ENCODE measurements at places on chromosomes 6 and 20.

GRCh38 chr6:156396068-156396771 is 381.0 kb upstream of the ARID1B start:
- DNase-seq = no peak

DNA sequence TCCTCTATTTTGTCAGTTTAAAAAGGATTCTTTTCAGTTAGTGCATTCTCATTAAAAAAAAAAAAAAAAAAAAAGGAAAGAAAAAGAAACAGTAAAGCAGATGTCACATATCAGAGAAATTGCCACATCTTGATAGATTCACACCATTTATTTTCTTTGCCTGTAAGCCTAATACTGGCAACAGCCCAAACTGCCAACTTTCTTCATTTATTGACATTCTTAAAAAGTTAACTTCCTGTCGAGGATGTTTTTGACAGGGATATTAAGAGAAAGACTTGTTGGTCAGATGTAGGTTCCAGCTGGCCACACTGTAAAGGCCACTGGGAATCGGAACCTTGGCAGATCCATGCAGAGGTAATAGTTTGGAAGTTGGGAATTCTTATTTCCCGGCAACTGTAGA is 332.6 kb downstream of the NRN1 start:
- no peak for DNase-seq

- no peak for DNase-seq
Measured at GRCh38 chr6:32082935-32083334, 26.2 kb downstream of the TNXB start.

DNA sequence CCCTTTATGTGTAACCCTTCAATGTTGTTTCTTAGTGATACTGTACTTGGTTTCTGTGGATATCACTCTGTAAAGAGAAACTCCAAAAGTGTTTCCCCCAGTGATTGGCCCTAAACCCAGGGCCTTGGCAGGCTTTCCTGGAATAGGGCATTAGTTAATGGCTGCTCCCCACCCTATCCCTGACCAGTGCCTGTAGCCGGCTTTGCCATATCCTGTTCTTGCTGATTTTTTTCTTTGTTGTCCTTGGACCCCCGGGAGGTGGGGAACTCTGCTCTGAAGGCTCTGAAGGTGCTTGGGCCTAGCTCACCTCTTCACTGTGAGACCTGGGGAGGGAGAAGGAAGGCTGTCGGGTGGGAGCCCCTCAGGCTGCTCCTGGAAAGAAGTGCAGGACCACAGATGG is 120.1 kb downstream of the TCP11 start:
- no peak for DNase-seq

DNA sequence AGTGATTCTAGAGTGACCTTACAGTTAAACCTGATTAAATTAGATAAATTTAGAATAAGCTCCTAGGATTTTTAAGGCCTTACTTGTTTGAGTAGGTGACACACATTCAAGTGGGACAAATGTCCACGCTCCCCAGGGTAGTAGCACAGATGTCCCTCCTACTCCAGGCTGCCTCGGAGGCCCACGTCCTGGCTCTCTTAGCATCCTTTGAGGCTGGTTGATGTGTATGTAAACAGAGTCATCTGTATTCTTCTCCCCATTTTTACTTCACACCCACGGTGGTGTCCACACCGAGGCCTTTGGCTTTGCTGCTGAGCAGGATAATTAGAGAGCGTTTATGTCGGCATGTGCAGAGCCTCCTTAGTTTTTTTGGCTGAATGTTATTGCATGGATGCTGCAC is 15.8 kb downstream of the ENTPD6 start:
- DNase-seq = no peak

- DNase-seq = no peak
Measured at GRCh38 chr6:100035873-100036653, 42.0 kb upstream of the MCHR2 start.

GRCh38 chr6:5516036-5516435 is 254.7 kb downstream of the FARS2 start:
- DNase-seq = no peak

- DNase-seq = no peak
Measured at GRCh38 chr6:39855356-39855995, 63.3 kb downstream of the DAAM2 start.

- DNase-seq = no peak
Measured at GRCh38 chr6:82458147-82458546, 94.5 kb downstream of the TPBG start.

GRCh38 chr6:38400101-38400500 is 239.6 kb downstream of the BTBD9 start:
- no peak for DNase-seq

- no peak for DNase-seq
Measured at GRCh38 chr6:110037726-110038295, 59.7 kb downstream of the GPR6 start.

DNA sequence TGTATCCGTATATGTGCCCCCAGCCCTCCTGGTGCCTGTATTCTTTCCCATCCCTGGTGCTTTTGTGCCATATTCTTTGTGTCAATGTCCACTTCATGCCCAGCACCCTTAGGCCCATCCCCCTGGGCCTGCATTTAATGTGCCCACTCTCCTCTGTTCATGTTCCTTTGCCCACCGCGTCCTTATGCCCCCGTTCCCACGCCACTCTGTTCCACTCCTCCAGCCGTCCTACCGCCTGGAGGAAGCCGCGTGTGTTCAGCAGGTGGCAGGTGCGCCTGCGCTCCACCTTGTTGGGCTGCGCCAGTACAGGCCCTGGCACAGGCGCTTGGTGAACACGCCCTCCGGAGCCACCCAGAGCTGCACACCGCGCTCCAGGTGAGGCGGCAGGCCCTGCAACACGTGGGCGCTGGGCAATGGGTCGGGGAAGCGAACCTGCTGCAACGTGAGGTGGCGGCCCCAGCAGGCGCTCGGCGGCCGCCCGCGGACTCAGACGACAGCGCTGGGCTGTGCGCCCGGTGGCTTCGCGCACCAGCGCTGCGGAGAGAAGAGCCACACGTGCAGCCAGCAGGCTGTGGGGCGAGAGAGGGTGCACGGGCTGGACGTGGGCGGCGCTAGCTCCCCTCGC is 4.0 kb upstream of the FOXS1 start:
- no peak for DNase-seq

DNA sequence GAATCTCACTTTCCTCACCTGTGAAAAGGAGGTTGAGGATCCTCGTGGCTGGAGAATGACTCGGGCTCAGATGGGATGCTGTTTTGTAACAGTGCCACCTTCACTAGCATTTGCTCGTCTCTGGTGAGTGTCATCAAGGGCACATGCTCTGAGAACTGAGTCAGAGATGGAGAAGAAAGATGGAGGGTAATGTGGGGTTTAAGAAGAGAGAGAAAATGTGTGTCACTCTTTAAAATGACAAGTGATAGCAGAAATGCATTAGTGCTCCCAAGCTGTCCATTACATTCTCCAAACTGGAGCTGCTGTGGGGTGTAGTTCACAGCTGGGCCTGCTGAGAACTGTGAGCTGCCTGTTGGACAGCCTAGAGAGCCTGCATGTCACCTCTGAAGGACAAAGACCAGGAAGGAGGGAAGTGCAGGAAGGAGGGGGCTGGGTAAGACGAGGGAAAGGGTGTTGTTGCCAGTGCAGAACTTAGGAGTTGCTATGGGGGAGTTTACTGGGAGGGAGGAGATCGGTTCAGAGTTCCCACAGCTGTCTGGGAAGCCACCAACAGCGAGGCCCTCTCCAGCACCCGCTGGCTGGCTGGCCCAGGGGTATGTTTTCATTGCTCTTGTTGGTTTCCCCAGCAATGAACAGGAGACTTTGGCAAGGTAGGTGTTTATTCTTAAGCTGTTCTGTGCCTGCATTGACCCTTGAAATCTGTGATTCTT is 19.8 kb downstream of the GMPR start:
- no peak for DNase-seq

- DNase-seq = no peak
Measured at GRCh38 chr20:35055445-35056276, 36.9 kb downstream of the TRPC4AP start.

DNA sequence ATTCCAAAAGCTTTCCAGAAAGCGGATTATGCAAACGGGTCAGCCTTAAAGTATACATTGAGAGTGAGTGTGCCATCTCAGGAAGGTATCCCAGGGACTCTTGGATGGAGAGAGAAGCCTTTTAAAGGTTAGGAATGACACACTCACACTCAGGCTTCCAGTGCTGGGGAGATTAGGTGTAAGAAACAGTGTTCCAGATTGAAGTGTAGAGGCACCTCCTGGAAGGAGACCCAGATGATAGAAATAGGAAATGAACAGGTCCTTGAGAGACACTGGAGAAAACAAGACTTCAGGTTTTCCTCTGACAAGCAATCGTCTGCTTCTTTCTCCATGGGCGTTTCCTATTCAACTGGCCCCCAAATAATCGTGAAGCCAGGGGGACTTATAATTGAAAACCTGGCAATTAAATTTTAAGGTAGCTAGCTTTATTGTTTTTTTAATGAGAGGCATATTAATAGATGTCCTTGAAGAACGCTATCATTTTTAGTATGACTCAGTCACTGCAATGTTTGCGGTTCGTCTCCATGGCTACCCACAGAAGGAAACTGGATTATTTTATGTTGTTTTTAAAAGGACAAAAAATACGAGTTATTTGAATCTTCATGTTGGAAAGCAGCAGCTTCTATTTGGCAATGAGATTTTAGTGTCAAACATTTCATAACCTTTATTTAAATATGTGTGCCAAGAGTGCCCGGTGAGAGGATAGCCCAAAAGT is 85.3 kb downstream of the TRMT6 start:
- DNase-seq = no peak

DNA sequence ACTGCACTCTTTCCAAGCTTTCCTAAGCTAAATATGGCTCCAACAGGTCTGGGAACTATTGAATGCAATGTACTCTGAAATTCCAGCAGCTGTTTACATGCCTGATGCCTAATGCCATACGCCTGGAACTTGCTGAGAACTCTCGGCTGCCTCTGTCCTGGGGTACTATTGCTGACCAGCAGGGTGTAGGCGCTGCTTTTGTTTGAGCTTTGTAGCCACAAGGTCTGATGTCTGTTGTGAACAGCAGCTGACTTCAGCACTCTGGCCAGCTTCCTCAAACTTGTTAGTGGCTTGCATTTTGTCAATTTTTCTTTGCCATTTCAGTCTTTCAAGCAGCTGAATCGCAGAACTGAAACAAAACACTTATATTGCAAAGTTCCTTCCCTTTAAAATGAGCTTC is 26.7 kb downstream of the SAYSD1 start:
- no peak for DNase-seq

GRCh38 chr6:157267654-157268053 is 55.7 kb downstream of the TMEM242 start:
- no peak for DNase-seq

DNA sequence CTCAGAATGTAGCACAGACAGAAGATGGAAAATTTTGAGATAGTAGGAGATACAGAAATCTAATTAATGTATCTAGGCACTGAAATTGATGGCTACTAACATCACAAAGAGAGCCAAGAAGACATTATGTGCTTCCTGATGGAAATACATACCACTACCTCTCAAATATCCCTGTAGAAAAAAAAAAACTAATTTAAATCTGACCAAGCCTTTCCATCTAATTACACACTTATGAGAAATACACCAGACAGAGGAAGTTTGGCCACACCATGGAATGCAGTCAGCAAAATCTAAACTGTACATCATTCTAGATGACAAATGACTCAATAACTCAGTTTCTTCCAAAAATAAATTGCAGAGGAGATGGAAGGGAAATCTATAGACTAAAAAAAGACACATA is 18.9 kb downstream of the VPS52 start:
- no peak for DNase-seq

GRCh38 chr6:149766156-149766769 is 16.7 kb downstream of the PCMT1 start:
- no peak for DNase-seq

- no peak for DNase-seq
Measured at GRCh38 chr6:7975764-7976146, 65.2 kb upstream of the TXNDC5 start.

- no peak for DNase-seq
Measured at GRCh38 chr20:62696989-62697388, 11.6 kb upstream of the NTSR1 start.

GRCh38 chr6:26202811-26203583 is 115.8 kb downstream of the HFE start:
- DNase-seq = no peak

GRCh38 chr6:31639449-31639861 is 13.0 kb downstream of the BAG6 start:
- DNase-seq = no peak

- no peak for DNase-seq
Measured at GRCh38 chr6:35260591-35261570, 1.3 kb downstream of the ZNF76 start.

- DNase-seq = no peak
Measured at GRCh38 chr6:37396571-37397180, 36.3 kb upstream of the CMTR1 start.

DNA sequence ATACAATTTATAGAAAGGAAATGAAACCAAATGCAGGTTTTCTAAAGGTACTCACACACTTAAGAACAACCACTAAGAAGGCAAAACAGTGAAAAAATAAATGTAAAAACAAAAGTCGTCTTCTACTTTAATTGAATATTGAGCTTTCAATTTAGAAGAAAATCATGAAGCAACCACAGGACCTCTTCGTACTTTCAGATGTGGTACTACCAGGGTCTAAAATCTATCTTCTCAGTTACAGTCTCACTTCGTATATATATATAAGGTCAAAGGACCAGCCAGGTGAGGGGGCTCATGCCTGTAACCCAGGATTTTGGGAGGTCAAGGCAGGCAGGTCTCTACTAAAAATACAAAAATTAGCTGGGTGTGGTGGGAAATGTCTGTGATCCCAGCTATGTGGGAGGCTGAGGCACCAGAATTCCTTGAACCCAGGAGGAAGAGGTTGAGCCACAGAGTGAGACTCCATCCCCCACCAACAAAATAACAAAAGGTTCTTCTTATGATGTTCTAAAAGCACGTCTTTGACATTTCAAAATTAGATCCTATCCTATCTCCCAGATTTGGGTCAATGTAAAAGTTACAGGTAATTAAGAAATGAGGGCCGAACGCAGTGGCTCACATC is 12.5 kb downstream of the ROMO1 start:
- DNase-seq = no peak

DNA sequence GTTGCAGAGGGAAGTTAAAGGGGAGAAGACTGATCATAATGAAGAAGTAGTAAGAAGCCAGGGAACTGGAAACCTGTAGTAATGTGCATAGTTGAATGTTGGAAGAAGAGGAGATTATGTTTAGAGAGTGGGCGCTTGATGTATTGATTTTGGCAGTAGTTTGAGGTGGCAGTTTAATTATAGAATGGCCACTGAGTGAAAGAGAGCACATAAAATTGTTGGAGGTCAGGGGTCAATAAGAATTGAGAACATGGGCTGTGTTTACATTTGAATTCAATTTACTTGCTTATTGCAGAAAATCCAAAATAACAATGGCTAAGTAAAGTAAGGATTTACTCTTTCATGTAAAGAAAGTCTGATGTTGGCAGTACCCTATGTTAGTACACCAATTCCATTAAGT is 15.7 kb downstream of the VTA1 start:
- DNase-seq = no peak

DNA sequence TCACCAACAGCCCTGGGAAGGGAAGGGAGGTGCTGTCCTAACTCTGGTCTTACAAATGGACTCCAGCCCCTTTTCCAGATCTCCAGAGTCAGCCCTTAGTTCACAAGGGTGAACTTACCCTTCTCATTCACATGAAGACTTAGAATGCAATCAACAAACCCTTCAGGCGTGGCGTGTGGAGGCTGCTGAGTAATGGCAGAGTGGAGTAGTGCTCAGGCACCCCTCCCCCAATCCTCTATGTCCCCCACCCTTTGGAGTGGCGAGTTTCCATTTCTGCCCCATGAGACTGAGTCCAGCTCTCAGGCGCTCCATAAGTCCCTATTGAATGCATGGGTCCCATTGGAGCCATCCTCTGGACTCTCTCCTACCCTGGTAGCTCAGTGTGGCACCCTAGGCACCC is 3.3 kb downstream of the SNAI1 start:
- no peak for DNase-seq

GRCh38 chr6:12277386-12277785 is 12.8 kb upstream of the EDN1 start:
- DNase-seq = no peak

GRCh38 chr20:32207626-32208498 is at the start of the genes PLAGL2 and POFUT1:
TSS of gene PLAGL2 (minus strand) at chr20:32207743. CDS start at chr20:32202178, 5,565 bp downstream.
TSS of gene POFUT1 (plus strand) at chr20:32207880. CDS start at chr20:32207942, 62 bp downstream.
- peak; percentile 88 for DNase-seq
